Right cardiac atrium (tissue), 5 donors: ENCODE measurements at places on chromosomes 5 and 9. TPM values are rescaled to one million over a fixed set of nuclear protein-coding genes. Genes with fewer than 3 reads are reported as not detected.

Gene PCDHGA6
- 5.3 TPM for total RNA-seq

Gene MAMDC4
- 4.7 TPM for total RNA-seq

Gene LCNL1
- total RNA-seq: 16.7 TPM

Gene FOXD4L6
- total RNA-seq: not detected

Gene CYLC2
- total RNA-seq: not detected

Gene GPR150
- total RNA-seq: not detected

Gene OBP2B
- not detected for total RNA-seq

Gene PPIC
- 41.8 TPM for total RNA-seq

Gene IRGM
- not detected for total RNA-seq

Gene TICAM2
- 4.3 TPM for total RNA-seq

Gene CDH12
- total RNA-seq: not detected

Gene SMIM33
- not detected for total RNA-seq

GRCh38 chr5:5454391-5454790, 31.9 kb downstream of the ICE1 start:
- DNase-seq: no peak

GRCh38 chr9:5578698-5579085, 50.2 kb upstream of the RIC1 start:
- no peak for DNase-seq

DNA sequence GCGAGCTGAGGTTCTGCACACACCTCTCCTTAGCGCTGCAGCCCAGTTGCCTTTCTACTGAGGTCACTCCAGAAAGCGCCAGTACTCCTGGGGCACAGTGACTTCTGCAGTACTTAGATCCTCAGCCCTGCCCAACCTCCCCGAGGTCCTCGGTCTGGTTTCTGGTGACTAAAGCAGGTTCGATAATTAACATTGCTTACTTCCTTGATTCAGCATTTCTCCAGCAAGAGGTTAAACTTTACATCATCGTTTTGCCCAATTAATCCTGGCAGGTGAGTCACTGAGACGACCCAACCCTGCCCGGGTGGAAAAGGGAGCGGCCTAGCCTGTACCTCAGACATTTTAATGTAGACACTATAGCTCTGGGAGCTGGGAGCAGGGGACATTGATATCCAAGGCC, 77.6 kb downstream of the PLAC8L1 start:
- no peak for DNase-seq

DNA sequence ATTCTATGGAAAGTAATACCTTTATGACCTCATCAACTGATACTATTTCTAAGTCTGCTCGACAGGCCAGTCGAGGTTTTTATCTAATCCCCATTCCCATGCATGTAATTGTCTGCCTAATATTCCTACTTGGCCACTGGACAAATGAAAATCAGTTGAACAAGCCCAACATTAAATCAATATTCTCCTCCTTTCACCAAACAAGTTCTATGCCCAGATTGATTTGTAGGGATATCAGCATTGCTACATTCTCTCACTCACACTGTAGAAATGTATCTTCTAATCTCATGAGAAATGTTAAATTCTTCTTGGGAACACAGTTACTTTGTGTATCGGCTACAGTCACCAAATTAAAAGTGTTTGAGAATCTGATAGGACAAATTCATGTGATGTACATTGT, 208.8 kb upstream of the CTNND2 start:
- no peak for DNase-seq

DNA sequence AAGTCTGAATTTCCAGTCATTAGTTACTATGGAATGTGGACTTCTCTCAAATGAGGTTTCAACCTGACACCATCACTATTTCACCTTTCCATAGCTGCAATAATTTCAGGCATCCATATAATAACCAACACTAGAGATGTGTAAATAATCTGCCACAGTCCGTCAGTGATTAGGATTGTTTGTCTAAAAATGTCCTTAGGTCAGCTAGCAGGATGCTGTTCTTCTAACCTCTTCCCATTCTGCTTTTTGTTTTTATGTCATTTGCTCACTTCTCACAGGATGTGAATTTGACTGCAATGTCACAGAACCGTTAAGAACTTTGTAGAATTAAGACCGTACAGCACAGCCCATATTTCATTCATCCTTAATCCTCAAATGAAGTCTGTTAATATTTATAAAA, 166.4 kb upstream of the RASA1 start:
- no peak for DNase-seq

GRCh38 chr9:77975806-77976205, 55.8 kb downstream of the GNAQ start:
- no peak for DNase-seq

- DNase-seq: no peak
Measured at GRCh38 chr5:11289208-11289607, 528.2 kb upstream of the DAP start.

GRCh38 chr5:59792983-59793585, 100.4 kb downstream of the PDE4D start:
- peak; percentile 62 for DNase-seq

DNA sequence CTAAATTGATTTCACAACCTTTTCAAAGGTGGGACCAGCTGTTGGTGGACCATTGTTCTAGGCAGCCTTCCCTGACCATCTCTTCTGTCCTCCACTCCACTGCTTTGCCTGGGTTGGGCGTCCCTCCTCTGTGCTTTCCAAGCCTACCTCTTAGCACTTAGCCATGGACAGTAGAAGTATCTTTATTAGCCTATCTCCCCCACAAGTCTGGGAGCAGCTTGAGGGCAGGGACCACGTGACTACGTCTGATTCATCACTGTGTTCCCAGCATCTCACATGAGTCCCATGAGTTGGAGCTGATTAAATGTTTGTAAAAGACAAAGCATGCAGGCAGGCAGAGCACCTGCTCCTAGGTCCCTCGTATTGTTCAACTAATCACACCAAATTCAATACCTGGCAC, 20.9 kb downstream of the MORN5 start:
- no peak for DNase-seq

- DNase-seq: no peak
Measured at GRCh38 chr5:178203670-178204181, 607 bp upstream of the HNRNPAB start.

DNA sequence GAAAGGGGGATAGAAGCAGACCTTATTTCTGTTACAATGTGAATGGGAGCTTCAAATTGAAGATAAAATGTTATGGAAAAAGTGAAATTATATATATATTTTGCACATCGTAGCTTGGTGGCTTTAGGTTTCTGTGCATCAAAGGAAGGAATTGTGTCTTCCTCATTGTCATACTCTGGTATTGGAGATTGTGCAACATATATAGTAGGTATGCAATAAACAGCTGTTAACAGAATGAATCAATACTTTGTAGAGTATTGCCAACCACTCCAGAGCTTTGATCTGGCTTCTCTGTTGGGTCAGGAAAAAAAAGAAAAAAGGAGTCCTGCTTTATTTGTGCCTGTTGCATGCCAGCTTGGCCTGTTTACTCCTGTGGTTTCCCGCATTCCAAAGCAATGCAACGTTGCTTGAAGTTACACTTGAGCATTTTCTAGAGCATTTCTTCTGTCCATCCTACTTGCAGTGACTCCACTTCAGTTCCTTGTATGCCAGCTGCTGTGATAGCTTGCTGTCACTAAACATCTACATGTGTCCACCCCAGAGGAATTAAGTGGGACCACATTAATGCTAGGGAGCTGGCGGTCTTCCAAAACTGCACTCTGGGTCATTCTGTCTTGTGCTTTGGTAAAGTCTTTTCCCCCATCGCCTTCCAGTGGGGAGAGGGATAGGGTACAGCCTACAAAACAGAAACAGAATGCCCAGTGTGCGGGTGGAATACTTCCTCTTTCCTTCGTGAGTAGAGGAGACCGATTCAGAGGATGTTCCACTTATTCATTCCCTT, 62.0 kb upstream of the MEF2C start:
- DNase-seq: no peak

- DNase-seq: peak; percentile 53
Measured at GRCh38 chr5:72427488-72428437, 79.4 kb downstream of the ZNF366 start.

DNA sequence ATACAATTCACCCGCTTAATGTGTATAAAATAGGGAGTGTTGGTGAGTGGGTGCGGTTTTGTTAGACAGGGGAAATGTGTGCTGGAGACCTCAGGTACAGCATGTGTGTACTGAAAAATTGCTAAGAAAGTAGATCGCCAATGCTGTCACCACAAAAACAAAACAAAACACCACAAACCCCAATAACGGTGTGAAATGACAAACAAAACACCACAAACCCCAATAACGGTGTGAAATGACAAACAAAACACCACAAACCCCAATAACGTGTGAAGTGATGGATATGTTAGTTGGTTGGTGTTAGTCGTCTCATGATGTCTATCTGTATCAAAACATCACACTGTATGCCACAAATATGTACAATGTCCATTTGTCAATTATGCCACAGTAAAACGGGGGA, 14.2 kb upstream of the GFPT2 start:
- no peak for DNase-seq

DNA sequence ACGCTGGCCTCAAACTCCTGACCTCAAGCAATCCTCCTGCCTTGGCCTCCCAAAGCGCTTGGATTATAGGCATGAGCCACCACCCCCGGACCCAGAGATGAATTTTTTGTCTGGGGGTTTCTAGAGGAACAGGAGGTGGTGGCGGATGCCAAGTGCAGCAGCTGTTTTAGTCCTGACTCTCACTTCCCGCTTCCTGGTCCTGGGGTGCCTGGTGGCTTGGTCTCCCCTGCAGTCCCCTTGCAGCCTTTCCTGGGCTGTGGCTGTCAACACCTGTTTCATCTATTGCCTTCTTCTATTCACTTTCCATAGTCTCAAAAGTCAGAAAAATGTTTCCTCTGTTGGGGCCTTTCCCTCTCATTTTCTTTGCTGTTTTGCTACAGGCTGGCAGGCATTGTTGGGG, 6.5 kb upstream of the NHP2 start:
- DNase-seq: no peak

- no peak for DNase-seq
Measured at GRCh38 chr5:139473105-139473504, 2.3 kb downstream of the SMIM33 start.

DNA sequence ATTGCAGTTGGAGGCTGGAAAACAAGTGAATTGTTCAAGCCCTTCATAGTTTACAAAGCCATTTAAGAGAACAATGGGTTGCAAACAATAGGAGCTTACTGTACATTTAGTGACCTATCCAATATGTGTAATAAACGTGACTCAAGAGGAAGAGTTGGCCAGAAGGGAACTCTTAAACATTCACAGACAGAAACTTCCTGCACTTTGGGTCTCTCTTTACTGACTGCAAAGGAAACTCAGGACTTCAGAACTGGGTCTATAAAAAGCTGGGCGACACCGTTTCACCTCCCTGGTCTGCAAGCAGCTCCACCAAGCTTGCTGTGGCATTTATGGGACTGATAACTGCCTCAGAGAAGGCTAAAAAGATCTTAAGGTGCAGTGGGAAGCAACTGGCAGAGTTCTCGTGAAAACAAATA, 48.7 kb upstream of the SPATA31D4 start:
- DNase-seq: no peak

GRCh38 chr5:122102825-122103224, 24.8 kb upstream of the LOX start:
- no peak for DNase-seq

DNA sequence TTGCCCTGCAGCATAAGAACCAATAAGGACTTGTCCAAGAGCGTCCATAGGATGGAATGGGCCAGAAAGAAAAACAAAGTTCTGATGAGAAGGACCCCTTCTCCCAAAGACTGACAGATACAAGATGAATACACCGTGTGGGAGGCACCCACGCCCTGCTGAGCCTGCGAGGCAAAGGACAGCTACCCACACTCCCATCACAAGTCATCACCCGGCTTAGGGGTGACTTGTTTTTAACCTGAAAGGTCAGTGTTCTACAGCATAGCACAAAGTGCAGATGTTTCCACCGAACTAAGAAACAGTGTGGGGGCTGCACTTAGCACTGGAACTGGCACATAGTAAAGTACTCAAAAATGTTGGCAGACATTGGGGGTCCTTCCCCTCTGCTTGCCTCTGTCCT, 13.9 kb downstream of the TNIP1 start:
- no peak for DNase-seq

DNA sequence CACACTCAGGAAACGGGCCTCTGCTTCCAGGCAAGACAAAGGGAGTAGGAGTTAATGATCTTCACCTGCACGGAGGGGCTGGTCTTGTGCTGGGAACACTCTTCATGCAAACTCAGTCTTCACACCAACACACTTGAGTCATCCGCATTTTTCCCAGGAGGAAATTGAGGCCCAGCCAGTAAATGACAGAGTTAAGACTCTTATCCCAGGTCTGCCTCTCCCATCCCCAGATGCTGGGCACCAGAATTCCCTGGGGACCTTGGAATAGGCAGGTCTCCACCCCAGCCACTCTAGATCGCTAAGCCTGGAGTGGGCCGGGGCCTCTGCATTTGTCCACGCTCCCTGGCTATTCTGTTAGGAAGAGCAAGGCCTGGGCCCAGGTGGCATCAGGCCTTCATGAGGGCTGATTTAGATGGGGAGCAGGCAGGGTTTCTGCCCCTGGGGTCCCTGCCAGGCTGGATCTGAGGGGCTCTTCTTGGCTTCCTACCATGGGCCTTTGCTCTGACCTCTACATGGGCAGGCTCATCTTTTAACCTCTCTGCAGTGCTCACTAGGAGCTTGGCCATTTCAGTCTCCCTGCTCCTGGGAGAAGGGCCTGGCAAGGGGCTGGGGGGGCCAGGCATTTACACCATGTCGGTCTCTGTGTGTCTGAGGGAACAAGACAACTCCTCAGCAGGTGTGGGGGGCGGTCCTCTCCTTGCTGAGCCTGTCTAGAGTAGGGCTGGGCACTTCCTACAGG, 77.3 kb downstream of the AMBP start:
- DNase-seq: no peak

- no peak for DNase-seq
Measured at GRCh38 chr9:34688329-34689115, 2.6 kb downstream of the CCL19 start.

DNA sequence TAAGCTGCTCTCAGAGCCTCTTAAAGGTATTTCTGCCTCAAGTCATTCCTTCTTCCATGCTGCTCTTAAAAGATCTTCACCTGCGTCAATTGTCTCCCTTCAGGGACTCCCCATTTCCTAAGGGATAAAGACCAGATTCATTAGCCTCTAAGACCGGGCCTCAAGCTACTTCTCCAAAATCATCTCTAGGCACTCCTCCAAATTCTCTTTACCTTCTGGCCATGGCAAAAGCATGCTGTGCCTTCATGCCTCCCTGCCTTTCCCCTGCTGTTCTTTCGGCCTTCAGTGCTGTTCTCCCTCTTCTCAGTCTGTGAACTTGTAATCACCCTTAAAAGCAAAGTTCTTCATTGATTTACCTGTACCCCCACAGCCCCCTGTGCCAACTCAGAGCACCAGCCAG, 4.4 kb downstream of the TMOD1 start:
- DNase-seq: no peak

DNA sequence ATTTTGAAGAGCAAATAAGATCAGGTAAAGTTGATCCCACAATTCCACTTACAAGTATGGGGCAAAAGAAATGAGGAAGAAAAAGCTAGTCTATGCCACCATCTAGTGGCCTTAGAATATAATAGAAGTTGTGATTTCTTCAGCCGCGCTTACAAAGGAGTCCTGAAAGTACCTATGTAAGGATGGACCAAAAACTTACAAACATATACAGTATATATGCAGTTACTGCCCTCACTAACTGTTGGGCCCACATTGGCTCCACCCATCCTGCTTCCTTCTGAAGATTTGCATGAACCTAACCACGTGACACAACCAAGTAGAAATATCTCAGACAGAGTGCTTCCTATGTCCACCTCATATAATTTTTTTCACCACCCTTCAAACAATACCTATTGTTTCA, 11.7 kb upstream of the OR13D1 start:
- no peak for DNase-seq
